ENCODE measurements at places on chromosomes 3 and 15.

- DNase-seq: no peak
These were observed 22.6 kb downstream of the SRP14 start for GRCh38 chr15:40016224-40016865.

DNA sequence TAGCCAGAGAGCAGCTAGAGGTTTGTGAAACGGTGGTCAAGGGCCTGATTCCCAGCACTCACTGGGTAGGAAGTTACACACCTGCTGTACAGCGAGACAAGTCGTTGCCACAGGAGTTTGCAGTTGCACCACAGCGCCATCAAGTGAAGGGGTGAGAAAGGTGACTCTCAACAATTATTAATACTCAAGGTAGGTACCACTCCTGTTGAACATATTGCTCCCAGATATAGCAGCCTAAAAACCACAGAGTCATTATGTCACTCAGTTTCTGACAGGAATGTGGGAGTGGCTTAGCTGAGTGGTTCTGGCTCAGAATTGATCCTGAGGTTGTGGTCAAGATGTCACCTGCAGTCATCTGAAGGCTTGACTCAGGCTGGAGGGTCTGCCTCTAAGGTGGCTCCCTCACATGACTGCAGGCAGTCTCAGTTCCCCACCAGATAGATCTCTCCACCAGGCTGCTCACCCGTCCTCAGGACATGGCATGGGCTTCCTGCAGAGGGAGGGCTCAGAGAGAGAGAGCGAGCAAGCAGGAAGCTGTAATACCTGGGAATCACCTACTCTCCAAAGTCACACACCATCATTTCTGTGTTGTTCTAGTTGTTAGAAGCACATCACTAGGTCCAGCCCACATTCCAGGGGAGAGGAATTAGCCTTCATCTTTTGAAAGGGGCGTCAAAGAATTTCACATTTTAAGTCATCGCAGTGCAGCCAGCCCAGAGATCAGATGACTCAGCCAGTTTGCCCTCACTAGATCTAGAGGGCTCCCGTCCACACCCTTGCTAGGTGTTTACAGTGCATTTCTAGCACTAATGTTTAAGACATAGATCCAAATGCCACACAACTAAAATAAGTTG, 17.0 kb upstream of the ANO10 start:
- DNase-seq: no peak

DNA sequence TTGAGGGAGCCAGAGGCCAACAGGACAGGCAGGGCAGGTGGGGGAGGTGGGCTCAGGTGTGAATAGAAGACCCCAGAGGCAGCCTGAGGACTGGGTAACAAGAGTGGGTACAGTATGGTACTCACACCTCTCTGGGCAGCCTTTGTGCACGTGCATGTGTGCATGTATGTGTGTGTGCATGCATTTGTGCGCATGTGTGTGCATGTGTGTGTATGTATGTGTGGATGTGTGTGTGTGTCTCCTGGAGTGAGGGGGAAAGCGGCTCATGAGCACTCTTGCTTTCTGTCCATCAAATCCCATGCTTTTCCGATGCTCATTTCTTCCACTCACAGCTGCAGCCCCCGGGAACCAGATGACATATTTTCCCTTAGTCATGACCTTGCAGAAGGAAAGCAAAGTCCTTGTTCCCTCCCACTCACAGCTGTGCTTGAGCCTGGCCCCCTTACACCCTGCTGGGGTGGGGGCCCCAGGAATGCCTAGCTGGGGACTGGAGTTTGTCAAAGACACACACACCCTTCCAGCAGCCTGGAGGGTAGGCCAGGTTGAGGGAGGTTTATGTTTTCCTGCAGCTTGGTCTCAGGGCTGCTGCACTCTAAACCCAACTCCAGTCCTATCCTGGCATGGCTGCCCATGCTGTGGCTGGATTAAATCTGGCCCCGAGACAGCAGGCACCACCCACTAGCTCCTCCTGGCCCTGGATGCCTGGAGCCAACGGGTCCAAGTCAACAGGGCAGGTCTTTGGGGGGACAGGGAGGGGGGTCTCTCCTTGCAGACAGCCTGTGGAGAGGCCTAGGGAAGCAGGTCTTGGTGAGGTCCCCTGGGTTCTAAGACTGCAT, 22.5 kb downstream of the CCDC33 start:
- no peak for DNase-seq

- no peak for DNase-seq
These were observed 260.1 kb downstream of the UACA start for GRCh38 chr15:70503073-70503745.

DNA sequence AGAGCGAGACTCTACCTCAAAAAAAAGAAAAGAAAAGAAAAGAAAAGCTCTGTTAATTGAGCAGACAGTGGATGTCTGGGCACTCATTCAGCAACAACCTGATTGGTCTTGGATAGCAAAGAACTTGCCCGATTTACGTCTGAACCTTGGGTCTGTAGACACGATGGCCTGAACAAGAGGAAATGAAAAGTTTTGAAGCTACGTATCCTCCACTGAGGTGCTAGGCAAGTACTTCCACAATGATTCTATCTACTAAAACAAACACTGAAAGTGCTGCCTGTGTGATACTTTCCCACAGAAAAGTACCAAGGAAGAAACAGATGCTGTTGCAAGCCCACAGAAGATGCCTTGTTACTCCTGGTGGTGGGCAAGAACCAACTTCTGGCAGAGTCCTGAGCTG, 21.8 kb upstream of the MUSTN1 start:
- no peak for DNase-seq
